ENCODE measurements at places on chromosomes 3 and 15. TPM values are rescaled to one million over a fixed set of nuclear protein-coding genes. Genes with fewer than 3 reads are reported as not detected.

ATP8B4 gene
- 0.24 TPM for total RNA-seq

DNA sequence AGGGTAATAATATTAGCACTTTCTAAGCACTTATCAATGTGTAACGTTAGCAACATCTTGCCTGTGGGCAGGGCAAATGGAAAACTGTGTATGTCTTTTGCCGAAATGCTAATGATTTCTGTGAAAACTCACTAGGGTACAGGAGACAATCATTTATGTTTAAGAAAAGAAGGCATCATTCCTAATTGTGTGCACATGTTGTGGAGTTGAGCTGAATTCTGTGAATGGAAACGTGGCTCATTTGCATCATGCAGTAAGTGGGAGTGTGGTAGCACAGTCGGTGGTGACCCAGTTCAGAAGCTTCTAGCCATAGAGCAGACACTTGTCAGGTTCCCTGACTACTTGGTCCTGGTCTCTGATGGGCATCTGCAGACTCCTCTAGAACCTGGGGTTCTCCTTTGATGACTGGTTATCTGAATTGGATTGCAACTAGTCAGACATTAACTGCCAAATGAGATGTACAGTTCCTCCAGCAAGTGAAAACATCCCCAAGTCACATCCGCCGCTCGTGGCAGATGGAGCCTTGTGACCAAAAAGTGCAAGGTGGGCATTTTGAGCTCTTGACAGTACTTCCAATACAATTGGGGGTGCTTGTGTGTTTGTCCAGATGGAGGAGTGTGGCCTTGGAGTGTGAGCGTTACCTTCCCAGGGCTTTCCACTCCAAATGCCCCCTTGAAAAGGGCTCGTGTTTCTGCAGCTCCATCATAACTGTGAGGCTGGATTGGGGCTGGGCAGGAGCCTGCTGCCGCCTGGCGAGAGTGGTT lies 21.5 kb downstream of the MRPS25 start:
- DNase-seq = no peak

ZBED2 gene
- total RNA-seq = 0.56 TPM

DNA sequence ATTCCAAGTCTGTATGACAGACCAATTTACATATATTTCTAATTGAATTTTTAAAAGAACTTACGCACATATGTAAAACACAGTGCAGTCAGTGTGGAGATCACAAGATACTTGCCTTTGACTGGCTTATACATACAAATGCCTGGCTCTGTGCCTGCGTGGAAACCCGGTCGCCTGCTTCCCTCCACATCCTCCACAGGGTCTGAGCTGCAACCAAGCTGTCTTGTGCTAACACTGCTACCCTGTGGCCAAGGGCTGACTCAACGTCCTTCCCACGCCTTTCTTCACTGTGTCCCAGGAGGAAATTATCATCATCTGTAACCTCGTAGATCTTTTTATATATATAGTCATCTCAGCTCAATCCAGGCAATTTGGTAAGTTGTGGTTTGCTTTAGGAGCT lies 117.0 kb downstream of the WNT7A start:
- DNase-seq = no peak

GJD2 gene
- total RNA-seq = not detected

SLC25A36 gene
- total RNA-seq = 107 TPM

DNA sequence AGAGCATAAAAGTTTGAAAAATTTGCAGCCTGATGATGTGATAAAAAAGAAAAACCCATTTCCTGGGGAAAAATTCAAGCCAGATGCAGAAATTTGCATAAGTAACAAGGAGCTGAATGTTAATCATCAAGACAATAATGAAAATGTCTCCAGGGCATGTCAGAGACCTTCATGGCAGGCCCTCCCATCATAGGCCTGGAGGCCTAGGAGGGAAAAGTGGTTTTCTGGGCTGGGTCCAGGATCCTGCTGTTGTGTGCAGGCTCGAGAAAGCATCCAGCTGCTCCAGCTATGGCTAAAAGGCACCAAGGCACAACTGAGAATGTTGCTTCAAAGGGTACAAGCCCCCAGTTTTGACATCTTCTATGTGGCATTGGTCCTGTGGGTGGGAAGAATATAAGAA lies 1014.0 kb downstream of the SI start:
- no peak for DNase-seq

- no peak for DNase-seq
Observed at GRCh38 chr15:29990035-29990434, 92.7 kb upstream of the GOLGA8J start.

DNA sequence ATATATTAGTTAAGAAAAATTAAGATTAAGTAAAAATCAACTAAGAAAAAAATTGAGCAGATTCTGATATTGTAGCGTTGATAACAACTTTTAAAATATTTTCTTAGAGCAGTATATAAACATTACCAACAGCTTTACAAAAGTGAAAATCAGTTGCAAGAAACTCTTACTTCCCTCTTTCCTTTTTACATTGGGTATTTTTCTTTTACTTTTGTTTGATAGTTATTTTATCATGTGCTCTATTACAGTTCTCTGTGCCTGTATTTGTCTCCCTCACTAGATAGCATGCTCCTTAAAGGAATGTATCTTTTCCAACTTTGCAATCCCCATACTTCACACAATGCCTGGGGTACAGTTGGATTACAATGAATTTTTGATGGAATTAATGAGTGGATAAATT lies 87.5 kb upstream of the P3H2 start:
- no peak for DNase-seq

- DNase-seq = no peak
Observed at GRCh38 chr3:158430968-158431367, 140.0 kb upstream of the MLF1 start.

GPR171 gene
- not detected for total RNA-seq

HYKK gene
- total RNA-seq = 15.7 TPM

GRCh38 chr3:112407214-112407887 lies 74.4 kb downstream of the CD200 start:
- DNase-seq = peak; percentile 20

DNA sequence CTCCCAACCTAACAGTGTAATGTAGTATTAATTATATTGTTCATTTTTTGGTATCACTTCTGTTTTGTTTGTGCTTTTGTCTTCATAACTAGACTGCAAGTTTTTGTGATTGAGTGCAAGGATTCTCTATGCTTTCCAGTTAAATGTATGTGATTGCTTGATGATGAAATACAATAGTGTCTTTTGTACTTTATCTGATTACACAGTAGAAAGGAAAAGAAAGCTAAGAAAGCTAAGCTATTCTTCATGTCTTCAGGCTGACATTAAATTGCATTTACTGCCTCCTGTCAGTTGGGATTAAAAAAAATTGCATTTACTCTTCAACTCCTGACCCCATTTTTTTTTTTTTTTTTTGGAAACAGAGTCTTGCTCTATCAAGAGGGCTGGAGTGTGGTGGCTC lies 28.5 kb downstream of the RTF1 start:
- no peak for DNase-seq

- DNase-seq = no peak
Observed at GRCh38 chr15:43524254-43524845, 6.9 kb downstream of the MAP1A start.

PRR20G gene
- total RNA-seq = not detected

- no peak for DNase-seq
Observed at GRCh38 chr15:39837454-39837853, 54.8 kb upstream of the FSIP1 start.

PCLAF gene
- total RNA-seq = 55.8 TPM

STARD9 gene
- 0.59 TPM for total RNA-seq

GRCh38 chr3:162213956-162214355 lies 717.3 kb downstream of the OTOL1 start:
- DNase-seq = no peak

- DNase-seq = no peak
Observed at GRCh38 chr3:155502630-155503029, 209.1 kb upstream of the STRIT1 start.

- no peak for DNase-seq
Observed at GRCh38 chr3:15467227-15468181, 40.1 kb downstream of the EAF1 start.

TAGLN3 gene
- not detected for total RNA-seq

DNA sequence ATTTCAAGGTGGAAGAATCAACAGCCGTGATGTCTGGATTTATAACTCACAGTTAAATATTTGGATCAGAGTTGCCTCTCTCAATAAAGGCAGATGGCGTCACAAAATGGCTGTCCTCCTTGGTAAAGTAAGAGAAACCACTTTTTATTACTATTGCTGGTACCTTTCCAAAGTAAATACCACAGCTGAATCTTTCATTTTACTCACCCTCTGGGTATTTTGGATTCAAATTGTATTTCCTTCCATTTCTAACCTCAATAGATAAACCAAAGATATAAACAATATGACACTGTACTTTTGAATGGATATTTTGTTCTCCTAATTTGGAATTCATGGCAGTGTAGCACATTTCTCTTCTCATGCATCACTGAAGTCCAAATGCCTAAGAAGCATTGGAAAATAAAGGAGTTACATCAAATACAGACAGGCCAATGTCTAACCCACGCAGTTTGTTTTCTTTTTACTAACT lies 29.5 kb downstream of the KLHL24 start:
- DNase-seq = no peak

GRCh38 chr3:178277605-178278004 lies 258.6 kb upstream of the KCNMB2 start:
- peak; percentile 13 for DNase-seq

DNA sequence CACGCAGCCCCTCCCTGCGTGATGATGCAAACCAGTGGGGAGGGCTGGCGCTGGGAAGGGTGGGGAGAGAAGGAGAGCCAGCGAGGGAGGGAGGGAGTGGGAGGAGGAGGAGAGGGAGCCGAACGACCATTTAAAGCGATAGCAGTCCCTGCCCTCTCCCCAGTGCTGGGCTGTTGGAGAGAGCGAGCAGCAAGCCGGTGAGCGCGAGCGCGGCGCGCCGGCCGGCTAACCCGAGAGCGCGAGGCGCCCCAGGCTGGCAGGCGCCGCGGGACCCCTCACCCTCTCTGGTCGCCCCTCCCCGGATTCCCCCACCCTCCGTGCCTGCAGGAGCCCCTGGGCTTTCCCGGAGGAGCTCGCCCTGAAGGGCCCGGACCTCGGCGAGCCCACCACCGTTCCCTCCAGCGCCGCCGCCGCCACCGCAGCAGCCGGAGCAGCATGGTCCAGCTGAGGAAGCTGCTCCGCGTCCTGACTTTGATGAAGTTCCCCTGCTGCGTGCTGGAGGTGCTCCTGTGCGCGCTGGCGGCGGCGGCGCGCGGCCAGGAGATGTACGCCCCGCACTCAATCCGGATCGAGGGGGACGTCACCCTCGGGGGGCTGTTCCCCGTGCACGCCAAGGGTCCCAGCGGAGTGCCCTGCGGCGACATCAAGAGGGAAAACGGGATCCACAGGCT lies at the start of gene GRM7:
TSS of gene GRM7 (plus strand) at position 162 of the 671 bp plus-strand sequence.
- DNase-seq = no peak

DNA sequence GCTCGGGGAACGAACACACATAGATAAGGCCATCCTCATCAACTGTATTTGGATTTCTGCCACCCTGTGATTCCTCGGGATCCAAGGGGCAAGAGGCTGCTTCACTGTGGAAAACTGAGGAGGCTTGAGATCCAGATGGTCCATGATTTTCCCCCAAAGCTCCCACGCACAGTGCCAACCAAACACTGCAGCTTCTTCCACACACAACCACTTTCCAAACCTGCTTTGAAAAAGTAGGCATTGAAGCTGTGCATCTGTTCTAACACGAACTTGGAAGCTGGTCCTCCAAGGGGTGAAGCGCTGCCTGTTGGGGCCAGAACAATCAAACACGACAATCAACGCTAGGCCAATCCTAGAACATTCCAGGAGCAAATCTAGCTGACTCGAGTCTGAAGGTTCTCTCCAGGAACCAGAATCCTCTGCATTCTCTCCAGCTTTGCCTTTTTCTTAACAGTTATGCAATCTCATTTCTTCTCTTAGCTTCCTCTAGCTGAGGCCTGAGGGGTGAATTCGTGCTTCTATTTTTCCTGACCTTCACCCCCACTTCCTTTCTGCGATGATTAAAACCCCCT lies 104.4 kb downstream of the LRRK1 start:
- DNase-seq = no peak

DNA sequence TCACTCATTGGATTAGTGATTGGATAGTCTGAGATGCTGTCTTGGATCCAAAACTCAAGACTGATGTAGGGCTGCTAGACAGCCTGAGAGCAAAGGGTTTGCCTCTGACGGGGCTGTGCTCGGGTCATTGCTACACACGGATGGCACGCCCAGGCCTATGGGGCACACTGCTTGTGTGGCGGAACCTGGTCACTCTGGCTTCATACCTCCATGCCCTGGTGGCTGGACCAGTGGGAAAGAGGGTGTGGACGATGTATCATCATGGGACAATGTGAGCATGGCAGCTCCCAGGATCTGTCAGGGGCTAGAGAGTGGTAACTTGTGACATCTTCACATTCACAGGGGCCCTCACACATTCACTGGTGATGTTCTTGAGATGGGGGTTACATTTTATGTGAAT lies 18.1 kb upstream of the CCDC174 start:
- DNase-seq = no peak

WWTR1 gene
- total RNA-seq = 202 TPM

MESD gene
- total RNA-seq = 49.9 TPM

- peak; percentile 19 for DNase-seq
Observed at GRCh38 chr3:27943106-27943505, 221.0 kb upstream of the EOMES start.

GRCh38 chr15:33636234-33636633 lies 325.5 kb downstream of the RYR3 start:
- DNase-seq = no peak

- DNase-seq = no peak
Observed at GRCh38 chr3:184608209-184608608, 46.6 kb downstream of the EPHB3 start.

DNA sequence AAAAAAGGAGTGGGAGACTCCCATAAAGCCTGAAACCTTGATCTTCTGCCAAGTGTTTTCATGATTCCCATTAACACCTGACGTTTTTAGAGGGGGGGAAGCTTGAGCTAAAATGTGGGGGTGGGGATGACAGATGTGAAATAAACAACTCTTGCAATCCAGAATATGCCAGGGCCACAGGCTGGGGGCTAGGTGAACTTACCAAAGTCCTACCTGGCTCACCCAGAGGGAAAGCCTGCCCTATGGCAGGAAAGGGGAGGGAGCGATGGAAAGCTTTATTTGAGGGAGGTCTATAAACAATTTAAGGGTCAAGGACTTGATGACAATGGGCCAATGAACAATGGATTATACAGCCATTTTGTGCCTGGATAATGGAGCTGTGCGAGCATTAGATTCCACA lies 108.3 kb downstream of the LRIG1 start:
- DNase-seq = no peak

DET1 gene
- 4.9 TPM for total RNA-seq

ADAMTS7 gene
- 1.4 TPM for total RNA-seq

DNA sequence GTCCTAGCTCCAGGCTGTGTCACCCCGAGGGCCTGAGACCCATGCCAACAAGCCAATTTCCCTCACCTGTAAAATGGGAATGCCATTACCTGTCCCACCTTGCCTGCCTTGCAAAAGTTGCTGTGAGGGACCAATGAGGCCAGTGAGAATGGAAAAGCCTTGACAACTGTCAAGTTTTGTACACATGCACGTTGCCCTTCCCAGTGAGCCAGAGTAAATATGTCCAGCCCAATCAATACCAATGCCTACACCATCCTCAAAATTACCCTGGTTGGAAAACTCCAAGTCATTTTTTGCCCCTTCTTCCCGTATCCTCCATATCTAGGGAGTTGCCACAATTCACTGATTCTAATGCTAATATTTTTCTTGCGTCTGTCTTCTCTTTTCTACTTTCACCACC lies 73.5 kb upstream of the RASGRF1 start:
- no peak for DNase-seq

- DNase-seq = no peak
Observed at GRCh38 chr3:139687431-139687830, 9.7 kb upstream of the NMNAT3 start.
